Hair follicle dermal papilla cell (primary cell): ENCODE measurements at places on chromosomes 2 and 18. TPM values are rescaled to one million over a fixed set of nuclear protein-coding genes. Genes with fewer than 3 reads are reported as not detected.

INHBB gene
- total RNA-seq = 8.5 and 10.1 TPM in 2 replicates

PLCD4 gene
- 6.7 and 8.0 TPM in 2 replicates for total RNA-seq

GCG gene
- total RNA-seq = not detected in 2 replicates

TXNDC2 gene
- total RNA-seq = under 0.01 and 0.12 TPM in 2 replicates

FOXD4L1 gene
- total RNA-seq = 0.12 and 0.32 TPM in 2 replicates

CASP10 gene
- total RNA-seq = 3.1 and 5.7 TPM in 2 replicates

CMPK2 gene
- total RNA-seq = 3.0 and 6.0 TPM in 2 replicates

LINC00305 gene
- not detected in 2 replicates for total RNA-seq

POTEE gene
- 0.12 TPM in 1 of 2 replicates, not detected in the other for total RNA-seq

FNDC4 gene
- total RNA-seq = 13.1 and 17.1 TPM in 2 replicates

MC2R gene
- total RNA-seq = not detected in 2 replicates

FAM124B gene
- total RNA-seq = 0.24 TPM in 1 of 2 replicates, not detected in the other

TMEM178A gene
- total RNA-seq = 0.24 TPM in 1 of 2 replicates, not detected in the other

CLEC4F gene
- not detected in 2 replicates for total RNA-seq

GALNT13 gene
- total RNA-seq = 0.12 and 0.16 TPM in 2 replicates

CCDC68 gene
- 3.6 and 3.9 TPM in 2 replicates for total RNA-seq

NMUR1 gene
- total RNA-seq = under 0.01 TPM in 1 of 2 replicates, not detected in the other

SERPINB10 gene
- 0.16 TPM in 1 of 2 replicates, not detected in the other for total RNA-seq

IL36RN gene
- not detected in 2 replicates for total RNA-seq

FBXO15 gene
- total RNA-seq = 0.49 TPM in 1 of 2 replicates, not detected in the other

ZNF892 gene
- 4.9 and 9.1 TPM in 2 replicates for total RNA-seq

EVX2 gene
- under 0.01 and 0.12 TPM in 2 replicates for total RNA-seq

ZFAND2B gene
- 22.9 and 31.2 TPM in 2 replicates for total RNA-seq

CYRIA gene
- under 0.01 and 0.24 TPM in 2 replicates for total RNA-seq

METTL21A gene
- total RNA-seq = 12.6 and 16.1 TPM in 2 replicates

ABCB11 gene
- total RNA-seq = under 0.01 TPM in 1 of 2 replicates, not detected in the other

IKZF2 gene
- total RNA-seq = 11.2 and 12.2 TPM in 2 replicates
